ENCODE measurements at places on chromosomes 11 and 22. TPM values are rescaled to one million over a fixed set of nuclear protein-coding genes. Genes with fewer than 3 reads are reported as not detected.

DNA sequence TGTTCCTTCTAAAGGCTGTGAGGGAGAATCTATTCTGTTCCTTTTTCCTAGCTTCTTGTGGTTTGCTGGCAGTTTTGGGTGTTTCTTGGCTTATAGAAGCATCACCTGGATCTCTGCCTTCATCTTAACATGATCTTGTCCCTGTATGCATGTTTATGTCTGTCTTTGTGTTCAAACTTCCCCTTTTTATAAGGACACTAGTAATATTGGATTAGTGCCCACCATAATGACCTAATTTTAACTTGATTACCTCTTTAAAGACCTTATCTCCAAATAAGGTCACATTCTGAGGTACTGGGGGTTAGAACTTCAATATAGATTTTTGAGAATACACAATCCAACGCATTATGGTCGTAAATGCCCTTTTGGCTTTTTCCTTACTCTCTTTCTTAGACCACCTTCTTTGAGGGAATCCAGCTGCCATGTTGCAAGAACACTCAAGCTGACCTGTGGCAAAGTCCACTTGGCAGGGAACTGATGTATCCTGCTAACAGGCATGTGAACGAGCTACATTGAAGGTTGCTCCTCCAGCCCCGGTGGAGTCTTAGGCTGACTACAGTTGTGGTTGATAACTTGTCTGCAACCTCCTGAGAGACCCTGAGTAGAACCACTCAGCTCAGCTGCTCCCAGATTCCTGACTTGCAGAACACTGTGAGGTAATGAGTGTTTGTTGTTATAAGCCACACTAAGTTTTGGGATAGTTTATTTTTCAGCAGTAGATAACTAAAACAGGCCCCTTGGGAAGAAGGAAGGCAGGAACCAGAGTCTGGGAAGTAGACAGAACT, 127.1 kb upstream of the OR9Q1 start:
- DNase-seq: no peak

The KDM4E gene
- not detected for total RNA-seq

DNA sequence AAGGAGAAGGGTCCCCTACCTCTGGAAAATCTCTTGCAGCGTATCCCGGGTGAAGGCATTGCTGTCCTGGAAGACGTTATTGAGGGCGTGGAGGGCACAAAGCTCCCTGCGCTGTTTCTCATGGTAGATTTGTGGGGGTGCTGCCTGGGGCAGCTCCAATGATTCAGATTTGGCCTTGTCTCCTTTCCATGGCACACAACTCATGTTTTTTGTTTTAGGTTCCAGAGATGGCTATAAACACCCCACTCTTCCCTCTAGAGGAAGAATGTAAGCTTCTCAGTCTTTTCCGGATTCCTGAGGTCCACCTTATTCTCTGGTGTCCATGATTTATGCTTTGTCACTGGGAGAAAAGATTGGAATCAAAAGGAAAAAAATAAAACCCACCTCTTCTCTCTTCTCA, 959 bp downstream of the JOSD1 start:
- DNase-seq: no peak

The OR51E1 gene
- 0.33 TPM for total RNA-seq

The CARD10 gene
- total RNA-seq: 1.1 TPM

The KRTAP5-7 gene
- total RNA-seq: not detected

DNA sequence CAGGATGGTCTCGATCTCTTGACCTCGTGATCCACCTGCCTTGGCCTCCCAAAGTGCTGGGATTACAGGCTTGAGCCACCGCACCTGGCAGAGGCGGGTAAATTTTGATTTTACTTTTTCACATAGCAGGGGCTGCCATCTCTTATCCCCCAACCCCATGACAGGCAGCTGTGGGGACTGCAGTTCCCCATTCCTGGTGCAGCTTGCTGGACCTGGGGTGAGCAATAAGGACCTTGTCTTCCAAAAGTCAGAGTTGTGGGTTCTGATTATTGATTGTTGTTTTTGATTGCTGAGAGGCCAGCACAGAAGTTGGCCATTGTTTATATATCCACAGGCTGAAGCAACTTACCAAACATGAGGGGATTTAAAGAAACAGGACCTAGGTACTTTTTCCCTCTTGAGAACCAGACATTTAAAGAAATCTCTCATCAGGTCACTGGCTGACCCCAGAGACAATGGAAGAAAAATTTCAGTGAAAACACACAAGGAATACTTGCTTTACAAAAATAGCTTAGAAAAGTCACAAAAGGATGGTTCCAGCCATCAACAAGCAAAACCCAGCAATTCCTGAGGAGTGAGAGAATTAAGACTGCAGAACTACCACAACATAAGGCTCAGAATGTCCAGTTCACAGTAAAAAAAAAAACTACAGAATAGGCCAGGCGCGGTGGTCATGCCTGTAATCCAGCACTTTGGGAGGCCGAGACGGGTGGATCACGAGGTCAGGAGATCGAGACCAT, 22.0 kb upstream of the MAPK1 start:
- DNase-seq: no peak

The MB gene
- total RNA-seq: 1.1 TPM
